Mesothelial cell of epicardium (in vitro differentiated cells): ENCODE measurements at places on chromosomes 3 and 15.
A peak's percentile ranks its signal among the peaks of the same experiment; 100 is the strongest.

DNA sequence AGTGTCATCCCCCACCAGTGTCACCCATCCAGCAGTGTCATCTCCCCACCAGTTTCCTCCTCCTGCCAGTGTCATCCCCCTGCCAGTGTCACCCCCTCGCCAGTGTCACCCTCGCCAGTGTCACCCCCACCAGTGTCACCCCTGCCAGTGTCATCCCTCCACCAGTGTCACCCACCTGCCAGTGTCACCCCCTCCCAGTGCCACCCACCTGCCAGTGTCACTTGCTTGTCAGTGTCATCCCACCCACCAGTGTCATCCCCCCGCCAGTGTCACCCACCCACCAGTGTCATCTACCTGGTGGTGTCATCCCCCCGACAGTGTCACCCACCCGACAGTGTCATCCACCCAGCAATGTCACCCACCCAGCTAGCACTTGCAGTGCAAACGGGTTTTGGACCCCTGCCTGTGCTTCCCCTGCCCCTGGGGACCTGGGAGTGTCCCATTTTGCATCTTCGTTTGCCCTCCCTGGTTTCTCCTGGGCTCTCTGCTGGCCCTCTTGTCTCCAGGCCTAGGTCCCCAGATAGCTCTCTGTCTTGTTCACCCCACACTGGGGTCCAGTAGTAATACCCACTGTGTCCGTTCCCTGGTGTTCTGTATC lies 99.8 kb upstream of the PRR20G start:
- no peaks in the 10 kb centered on the region for H3K4me1 ChIP-seq
- H3K36me3 ChIP-seq = no peaks in the 10 kb centered on the region
- H3K27me3 ChIP-seq = peaks cover 51% of the 10 kb centered on the region

GRCh38 chr3:95048564-95048963 lies 985.7 kb downstream of the NSUN3 start:
- DNase-seq = no peak
- no peaks in the 10 kb centered on the region for H3K4me1 ChIP-seq

GRCh38 chr15:41233367-41233771 lies 2.3 kb downstream of the CHP1 start:
- H3K4me1 ChIP-seq = peaks cover 16% of the 10 kb centered on the region
- no peaks in the 10 kb centered on the region for H3K27me3 ChIP-seq
- DNase-seq = no peak
- no peak overlapping the region for H3K27ac ChIP-seq
- no peak overlapping the region for H3K4me3 ChIP-seq

DNA sequence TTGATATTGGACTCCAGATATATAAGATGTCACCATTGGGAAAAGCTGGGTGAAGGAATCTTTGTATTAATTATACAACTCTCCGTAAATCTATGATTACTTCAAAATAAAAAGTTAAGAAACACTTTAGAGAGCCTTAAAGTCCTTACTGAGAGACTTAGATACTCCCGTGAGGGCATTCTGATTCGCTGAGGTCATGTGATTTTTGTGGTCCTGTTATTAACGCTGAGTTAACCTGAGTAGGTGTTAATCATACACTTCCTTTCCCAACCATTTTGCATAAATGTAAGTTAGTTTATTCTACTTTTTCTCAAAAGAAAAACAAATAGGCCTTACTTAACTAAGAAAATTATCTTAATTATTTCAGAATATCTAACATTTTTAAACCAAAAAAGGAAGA lies 67.1 kb upstream of the LMOD3 start:
- DNase-seq = no peak
- peak overlapping the region; percentile 71 for H3K27ac ChIP-seq
- H3K36me3 ChIP-seq = peaks cover 37% of the 10 kb centered on the region
- no peaks in the 10 kb centered on the region for H3K27me3 ChIP-seq
- no peaks in the 10 kb centered on the region for H3K4me1 ChIP-seq

DNA sequence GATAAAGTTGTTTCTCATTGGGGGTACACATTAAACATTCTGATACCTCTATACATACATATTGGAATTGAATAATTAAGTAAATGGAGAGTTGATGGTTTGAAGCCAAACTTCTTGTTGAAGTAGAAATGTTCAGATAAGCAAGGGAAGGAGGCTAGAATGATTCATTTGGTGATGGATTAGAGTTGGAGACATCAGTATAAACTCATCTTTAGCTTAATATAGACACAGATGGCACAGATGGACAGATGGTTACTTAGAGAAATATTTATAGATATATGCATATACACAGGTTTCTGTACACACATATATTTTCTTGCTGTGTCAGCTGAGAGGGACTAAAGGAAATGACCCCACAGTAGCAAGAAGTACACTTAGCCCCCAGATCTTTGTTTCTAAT lies 69.5 kb downstream of the LRRC49 start:
- peaks cover 6% of the 10 kb centered on the region for H3K36me3 ChIP-seq
- peaks cover 4% of the 10 kb centered on the region for H3K4me1 ChIP-seq
- no peak overlapping the region for H3K4me3 ChIP-seq

- peaks cover 1% of the 10 kb centered on the region for H3K27me3 ChIP-seq
- no peaks in the 10 kb centered on the region for H3K36me3 ChIP-seq
Observed at GRCh38 chr3:52006017-52006819, 10.5 kb upstream of the RPL29 start.

GRCh38 chr3:144270100-144270499 lies 298.5 kb downstream of the DIPK2A start:
- no peak overlapping the region for H3K4me3 ChIP-seq
- no peak for DNase-seq

DNA sequence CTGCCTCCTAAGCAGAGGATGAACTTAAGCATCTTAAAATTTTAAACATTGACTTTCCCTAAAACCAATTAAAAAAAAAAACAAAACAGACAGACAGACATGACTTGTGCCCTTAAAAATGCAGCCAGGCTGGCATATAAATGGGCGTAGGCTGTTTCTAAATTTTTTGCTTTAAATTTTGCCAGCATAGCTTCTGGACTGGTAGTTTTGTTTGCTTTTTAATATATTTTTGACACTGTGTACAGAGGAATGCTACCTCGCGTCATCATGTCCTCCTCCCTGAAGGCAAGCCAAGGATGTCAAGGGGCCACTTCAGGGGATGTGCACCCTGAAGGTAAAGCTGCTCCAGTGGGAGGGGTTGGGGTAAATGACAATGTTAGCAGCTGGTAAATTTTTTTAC lies 134.8 kb downstream of the PGPEP1L start:
- H3K27ac ChIP-seq = no peak overlapping the region
- no peak overlapping the region for H3K4me3 ChIP-seq
- no peaks in the 10 kb centered on the region for H3K27me3 ChIP-seq
- peaks cover 6% of the 10 kb centered on the region for H3K36me3 ChIP-seq
- DNase-seq = no peak
- peaks cover 50% of the 10 kb centered on the region for H3K4me1 ChIP-seq

DNA sequence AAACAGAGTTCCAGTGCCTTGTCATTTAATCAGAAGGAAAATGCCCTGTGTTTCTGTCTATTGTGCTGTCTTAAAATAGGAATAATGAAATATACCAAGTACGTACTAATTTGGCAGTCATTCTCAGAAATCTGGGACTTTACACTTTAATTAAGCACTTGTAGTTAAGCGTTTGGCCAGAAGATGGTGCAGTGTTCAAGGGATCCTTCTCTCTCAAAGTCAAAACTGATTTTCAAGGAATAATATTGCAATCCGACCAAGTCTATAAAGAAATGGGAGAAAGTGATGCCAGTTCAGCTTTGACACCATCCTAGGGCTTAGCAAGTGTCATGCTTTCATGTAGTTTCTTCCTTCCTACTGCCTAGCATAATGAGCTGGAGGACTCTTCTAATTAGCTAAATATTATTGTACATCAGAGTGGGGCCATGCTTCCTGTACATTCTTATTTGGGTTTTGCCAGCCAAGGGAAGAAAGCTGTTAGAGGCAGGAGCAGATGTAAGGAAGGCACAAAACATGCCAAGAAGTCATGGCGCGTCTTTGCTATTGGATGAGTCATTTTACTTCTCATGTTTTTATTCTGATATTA lies 64.8 kb downstream of the SAMMSON start:
- H3K4me3 ChIP-seq = no peak overlapping the region
- peaks cover 16% of the 10 kb centered on the region for H3K27me3 ChIP-seq
- no peak overlapping the region for H3K27ac ChIP-seq
- peaks cover 15% of the 10 kb centered on the region for H3K4me1 ChIP-seq
- H3K36me3 ChIP-seq = no peaks in the 10 kb centered on the region

DNA sequence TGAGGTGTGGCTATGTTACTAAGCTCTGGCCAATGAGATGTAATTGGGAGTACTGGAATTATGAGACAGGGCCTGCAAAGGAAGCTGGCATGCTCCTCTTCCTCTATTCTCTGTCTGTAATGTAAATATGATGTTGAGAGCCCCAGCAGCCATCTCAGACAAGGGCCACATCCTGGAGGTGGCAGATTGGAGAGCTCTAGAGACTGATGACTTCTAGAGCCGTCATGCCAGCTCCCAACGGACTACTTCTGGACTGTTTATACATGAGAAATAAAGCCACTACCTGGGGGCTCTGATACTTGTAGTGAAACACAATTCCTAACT lies 19.7 kb downstream of the PLD1 start:
- H3K27ac ChIP-seq = no peak overlapping the region
- peaks cover 11% of the 10 kb centered on the region for H3K36me3 ChIP-seq
- H3K27me3 ChIP-seq = no peaks in the 10 kb centered on the region
- no peak overlapping the region for H3K4me3 ChIP-seq
- no peak for DNase-seq
- H3K4me1 ChIP-seq = peaks cover 31% of the 10 kb centered on the region

DNA sequence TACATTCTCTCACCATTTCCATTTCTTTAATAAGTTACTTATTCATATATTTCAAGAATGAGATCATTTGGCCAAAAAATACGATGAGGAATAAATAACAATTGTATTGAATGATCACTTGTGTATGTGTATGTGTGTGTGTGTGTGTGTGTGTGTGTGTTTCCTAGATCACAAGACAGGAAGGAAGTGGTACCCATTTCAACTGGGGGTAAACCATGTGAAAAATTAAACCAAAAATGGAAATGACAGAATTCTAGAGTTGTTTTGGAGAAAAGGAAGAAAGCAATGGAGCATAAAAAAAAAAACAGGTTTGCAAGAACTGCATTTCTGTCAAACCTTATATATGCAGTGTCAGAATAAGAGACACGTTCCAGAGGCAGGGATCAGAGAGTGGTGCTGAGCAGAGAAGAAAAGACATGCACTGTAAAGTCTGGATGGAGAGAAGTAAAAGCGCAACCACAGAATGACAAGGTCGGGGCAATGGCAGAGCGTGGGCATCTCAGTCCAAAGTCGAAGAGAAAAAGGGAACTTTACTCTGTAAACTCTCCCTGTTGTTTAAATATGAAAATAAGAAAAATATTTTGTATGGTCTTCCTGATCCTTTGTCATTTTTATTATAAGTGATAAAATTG lies 75.5 kb downstream of the PEX5L start:
- H3K4me1 ChIP-seq = no peaks in the 10 kb centered on the region
- no peak overlapping the region for H3K27ac ChIP-seq
- DNase-seq = no peak
- no peaks in the 10 kb centered on the region for H3K36me3 ChIP-seq

DNA sequence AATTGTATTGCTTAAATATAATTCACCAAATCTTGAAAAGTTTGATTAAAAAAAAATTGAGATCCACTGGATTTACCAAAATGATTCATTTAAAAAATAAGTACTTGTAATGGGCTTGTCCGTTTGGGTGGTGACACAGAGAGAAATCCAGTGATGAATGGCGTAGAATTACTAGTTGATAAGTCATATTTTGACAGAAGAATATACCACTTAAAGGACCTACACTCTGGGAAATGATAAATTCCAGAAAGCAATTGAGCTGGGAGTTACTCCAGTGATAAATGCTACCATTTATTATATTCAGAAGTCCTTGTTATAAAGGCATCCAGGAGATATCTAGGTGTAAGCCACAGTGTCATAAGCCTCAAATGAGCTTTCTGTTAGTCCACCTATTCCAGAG lies 141.8 kb upstream of the CFAP20DC start:
- DNase-seq = no peak
- no peaks in the 10 kb centered on the region for H3K4me1 ChIP-seq
- no peaks in the 10 kb centered on the region for H3K36me3 ChIP-seq
- H3K27me3 ChIP-seq = peaks cover 21% of the 10 kb centered on the region

DNA sequence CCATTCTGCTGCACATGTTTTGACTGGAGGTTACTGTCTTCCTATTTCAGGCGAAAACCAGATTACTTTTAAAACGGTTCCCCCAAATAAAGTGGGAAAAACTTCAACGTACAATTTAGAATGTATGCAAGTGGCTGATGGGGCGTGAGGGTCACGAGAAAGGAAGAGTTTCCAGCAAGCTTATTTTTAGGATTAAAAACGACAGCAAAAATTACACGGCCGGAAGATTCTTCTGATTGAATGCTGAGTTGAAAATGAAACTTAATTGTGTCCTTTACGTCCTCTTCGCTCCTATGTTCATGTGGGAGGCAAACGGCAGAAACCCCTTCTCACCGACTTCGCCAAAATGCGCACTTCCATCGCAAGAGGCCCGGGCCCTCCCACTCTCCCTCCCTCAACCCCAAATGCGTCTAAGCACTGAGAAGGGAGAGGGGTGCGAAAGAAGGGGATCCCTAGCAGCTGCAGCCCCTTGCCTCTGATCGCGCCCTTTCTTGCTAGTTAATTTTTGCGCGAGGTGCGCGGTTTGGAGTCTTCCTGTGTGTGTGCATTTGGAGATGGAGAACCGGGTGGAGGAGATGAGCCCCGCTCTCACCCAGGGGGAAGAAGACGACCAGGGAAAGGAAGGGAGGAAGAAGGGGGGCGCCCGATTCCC lies 656 bp downstream of the CD47 start:
- H3K27me3 ChIP-seq = peaks cover 14% of the 10 kb centered on the region
- peaks cover 35% of the 10 kb centered on the region for H3K4me1 ChIP-seq
- H3K27ac ChIP-seq = peak overlapping the region; percentile 78
- H3K36me3 ChIP-seq = no peaks in the 10 kb centered on the region
- peak overlapping the region; percentile 91 for H3K4me3 ChIP-seq
- DNase-seq = no peak

- peaks cover 19% of the 10 kb centered on the region for H3K4me1 ChIP-seq
- no peak overlapping the region for H3K27ac ChIP-seq
- DNase-seq = no peak
- no peak overlapping the region for H3K4me3 ChIP-seq
- peaks cover 2% of the 10 kb centered on the region for H3K36me3 ChIP-seq
- no peaks in the 10 kb centered on the region for H3K27me3 ChIP-seq
Observed at GRCh38 chr3:56761023-56761422, 40.7 kb downstream of the ARHGEF3 start.

GRCh38 chr3:186255703-186256331 lies 106.2 kb downstream of the DGKG start:
- no peaks in the 10 kb centered on the region for H3K36me3 ChIP-seq
- H3K27ac ChIP-seq = no peak overlapping the region
- no peak for DNase-seq
- peaks cover 36% of the 10 kb centered on the region for H3K27me3 ChIP-seq
- H3K4me1 ChIP-seq = peaks cover 17% of the 10 kb centered on the region

GRCh38 chr15:52368402-52368801 lies 72.8 kb upstream of the MYO5C start:
- peaks cover 17% of the 10 kb centered on the region for H3K4me1 ChIP-seq
- DNase-seq = no peak
- H3K27me3 ChIP-seq = no peaks in the 10 kb centered on the region

DNA sequence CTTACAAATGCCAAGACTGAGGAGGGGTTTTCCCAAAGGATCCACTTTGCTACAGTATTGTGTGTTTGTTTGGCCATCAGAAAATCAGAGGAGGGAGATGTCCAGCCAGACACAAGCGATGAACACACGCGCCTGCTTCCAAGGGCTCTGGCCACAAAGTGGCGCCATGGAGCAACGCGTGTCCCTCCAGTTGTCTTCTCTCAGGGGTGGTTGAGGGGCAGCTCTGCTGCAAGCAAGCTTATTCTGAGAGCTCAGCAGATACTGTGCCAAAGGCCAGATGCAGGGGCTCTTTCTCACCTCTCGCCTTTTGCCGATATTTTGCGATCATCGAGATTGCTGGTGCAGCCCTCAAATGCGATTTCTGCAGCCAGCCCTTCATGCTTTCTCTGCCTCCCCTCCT lies 88.9 kb upstream of the OSBPL11 start:
- no peak overlapping the region for H3K27ac ChIP-seq
- no peaks in the 10 kb centered on the region for H3K36me3 ChIP-seq
- H3K4me1 ChIP-seq = peaks cover 9% of the 10 kb centered on the region
- no peaks in the 10 kb centered on the region for H3K27me3 ChIP-seq
